Large intestine (tissue), 12 donors: ENCODE measurements at places on chromosomes 12 and 14. TPM values are rescaled to one million over a fixed set of nuclear protein-coding genes. Genes with fewer than 3 reads are reported as not detected.

DNA sequence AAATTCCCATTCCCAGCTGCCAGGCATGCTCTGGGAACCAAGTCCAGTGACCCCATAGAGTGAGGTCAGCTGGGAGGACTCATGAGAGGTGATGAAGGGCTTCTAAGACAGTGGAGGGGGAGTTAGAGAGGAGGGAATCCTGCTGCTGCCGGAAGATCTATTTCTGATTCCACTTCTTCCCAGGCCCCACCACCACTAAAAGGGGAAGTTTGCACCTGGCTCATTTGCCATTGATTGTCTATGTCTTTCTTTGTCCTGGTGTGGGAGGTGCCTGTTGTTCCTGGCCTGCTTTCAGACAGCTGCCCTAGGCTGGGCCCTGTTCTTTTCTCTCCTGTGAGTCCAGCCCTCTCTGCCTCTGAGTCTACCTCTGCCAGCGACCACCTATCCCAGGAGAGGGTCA, 3.0 kb upstream of the KRT6A start:
- DNase-seq = no peak

GRCh38 chr12:30952015-30952414, 25.5 kb downstream of the TSPAN11 start:
- no peak for DNase-seq

PSMB5 gene
- polyA plus RNA-seq = 112 TPM

GRCh38 chr14:74739293-74740030, 23.7 kb upstream of the YLPM1 start:
- DNase-seq = no peak

- no peak for DNase-seq
These were observed 44.2 kb downstream of the LGMN start for GRCh38 chr14:92704036-92704804.

DNA sequence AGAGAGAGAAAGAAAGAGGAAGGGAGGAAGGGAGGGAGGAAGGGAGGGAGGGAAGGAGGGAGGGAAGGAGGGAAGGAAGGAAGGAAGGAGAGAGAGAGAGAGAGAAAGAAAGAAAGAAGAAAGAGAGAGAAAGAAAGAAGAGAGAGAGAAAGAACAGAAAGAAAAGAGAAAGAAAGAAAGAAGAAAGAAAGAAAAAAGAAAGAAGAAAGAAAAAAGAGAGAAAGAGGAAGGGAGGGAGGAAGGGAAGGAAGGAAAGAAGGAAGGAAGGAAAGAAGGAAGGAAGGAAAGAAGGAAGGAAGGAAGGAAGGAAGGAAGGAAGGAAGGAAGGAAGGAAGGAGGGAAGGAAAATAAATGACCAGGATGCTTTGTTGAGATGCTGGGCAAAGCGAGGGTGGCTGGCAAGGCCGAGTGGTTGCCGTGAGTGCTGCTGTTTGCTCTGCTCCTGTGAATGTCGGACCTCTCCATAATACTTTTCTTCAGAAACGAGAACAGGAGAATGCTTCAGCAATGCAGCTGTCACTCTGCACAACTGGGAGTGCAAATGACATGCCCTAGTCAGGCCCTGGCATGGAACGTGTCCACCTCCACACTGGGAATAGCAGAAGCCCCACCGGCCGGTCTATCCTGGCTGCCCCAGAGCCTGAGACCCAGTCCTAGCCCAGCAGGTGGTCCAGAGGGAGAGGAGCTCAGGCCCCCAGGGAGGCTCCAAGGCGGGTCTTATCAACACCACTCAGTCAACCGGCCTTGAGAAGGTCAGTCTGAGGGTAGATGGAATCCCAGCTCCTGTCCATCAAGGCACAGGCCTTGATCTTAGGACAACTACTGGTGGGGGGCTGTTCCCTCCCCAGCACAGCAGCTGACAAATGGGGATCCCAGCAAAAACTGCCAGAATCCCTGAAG, 25.1 kb upstream of the EIF5 start:
- DNase-seq = no peak

KRT81 gene
- polyA plus RNA-seq = 0.72 TPM

GPR137C gene
- 4.6 TPM for polyA plus RNA-seq

DNA sequence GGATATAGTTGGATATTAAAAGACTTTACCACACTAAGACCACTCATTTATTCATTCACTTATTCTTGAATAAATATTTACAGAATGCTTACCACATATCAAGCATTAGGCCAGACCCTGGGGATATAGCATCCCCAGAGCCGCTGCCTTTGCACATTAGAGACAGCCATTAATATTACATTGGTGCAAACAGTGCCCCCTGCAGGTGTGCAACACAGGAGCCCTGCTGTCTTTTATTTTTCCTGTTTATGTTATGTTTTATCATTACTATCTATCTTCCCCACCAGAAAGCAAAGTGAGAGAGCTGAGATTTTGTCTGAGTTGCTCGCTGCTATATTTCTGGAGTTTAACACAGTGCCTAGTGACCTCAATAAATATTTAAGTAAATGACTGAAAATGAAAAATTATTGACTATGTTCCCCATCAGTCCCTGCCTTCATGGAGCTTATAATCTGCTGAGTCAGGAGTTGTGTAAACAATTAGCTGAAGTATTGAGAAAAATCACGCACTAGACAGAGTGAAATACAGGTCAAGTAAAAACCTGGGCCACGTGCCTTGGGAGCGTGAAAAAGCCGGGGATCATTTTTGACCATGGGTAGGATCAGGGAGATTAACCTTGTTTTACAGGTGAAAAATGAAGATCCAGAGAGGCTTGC, 301.6 kb downstream of the PCNX1 start:
- no peak for DNase-seq

DNA sequence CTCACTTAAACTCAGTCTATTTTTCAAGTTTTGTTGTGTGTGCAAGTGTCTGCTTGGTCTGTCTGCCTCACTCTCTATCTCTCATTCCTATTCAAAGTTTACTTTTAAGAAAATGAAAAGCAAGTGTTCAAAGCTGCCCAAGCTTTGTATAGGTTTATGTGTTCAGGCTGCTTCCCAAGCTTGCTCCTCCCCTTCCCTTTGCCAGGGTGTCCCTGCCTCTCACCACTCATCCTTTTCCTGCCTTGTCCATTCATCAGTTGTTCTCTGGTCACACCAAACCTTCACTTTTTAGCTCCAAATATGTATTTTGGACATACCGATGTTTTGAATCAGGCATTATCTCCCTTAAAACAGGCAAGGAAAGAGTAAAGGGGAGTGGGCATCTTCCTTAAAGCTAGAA, 41.3 kb downstream of the STK38L start:
- DNase-seq = no peak

NCKAP5L gene
- polyA plus RNA-seq = 9.7 TPM

GRCh38 chr14:33842299-33842698, 108.6 kb downstream of the EGLN3 start:
- DNase-seq = peak; percentile 44

TSPAN9 gene
- 24.9 TPM for polyA plus RNA-seq

DNA sequence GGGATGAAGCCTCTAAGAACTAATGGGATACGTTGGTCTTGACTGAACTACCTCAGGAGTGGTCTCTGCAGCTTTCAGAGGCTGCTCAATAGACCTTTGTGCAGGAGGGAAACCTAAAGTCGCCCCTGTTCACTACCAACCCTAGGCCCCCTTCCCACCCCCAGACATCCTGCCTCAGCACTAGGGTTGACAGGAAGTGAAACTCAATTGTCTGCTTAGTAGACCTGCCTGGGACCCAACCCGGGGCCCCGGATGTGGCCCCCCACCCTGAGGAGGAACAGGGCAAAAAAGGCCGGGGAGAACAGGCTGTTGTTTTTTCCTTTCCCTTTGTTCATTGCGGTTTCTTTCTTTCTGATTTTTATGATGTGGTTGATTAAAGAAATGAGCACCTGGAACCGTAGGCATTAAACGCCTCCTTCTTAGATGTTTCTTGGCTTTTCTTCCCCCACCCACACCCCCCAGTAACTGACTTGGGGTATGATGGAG, 1.6 kb upstream of the DGKA start:
- DNase-seq = no peak

DNA sequence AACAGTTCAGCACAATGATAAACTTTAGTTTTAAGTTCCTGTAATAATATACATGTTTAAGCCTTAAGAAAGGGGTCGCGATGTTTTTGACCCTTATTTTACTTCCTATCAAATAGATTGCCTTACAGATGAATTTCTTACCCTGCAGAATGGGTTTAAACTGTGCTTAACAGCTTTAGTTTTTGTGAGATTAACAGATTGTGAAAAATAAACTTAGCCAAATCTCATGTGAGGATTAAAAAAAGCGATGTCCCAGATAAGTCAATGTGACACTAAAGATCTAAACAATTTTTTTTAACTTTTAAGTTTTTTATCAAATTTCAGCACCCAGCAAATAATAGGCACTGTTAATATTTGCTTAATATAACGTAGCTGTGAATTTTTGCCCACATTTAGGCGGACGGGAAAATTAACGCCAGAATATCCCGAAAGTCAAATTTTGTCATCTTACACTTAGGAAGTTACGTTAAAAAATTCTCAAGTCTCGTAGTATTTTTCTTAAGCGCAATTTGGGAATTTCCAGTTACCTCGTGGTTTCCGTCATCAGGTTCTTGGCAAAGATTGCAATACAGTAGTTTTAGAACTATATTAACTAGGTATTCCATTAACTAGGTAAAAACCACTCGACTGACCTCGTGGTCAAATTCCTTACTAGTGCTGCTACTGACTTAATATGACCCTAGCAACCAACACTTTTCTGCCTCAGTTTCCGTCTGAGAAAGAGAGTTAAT, 1.2 kb downstream of the HNRNPC start:
- peak; percentile 34 for DNase-seq

- DNase-seq = no peak
These were observed 597.3 kb downstream of the NRXN3 start for GRCh38 chr14:78767436-78767835.

DNA sequence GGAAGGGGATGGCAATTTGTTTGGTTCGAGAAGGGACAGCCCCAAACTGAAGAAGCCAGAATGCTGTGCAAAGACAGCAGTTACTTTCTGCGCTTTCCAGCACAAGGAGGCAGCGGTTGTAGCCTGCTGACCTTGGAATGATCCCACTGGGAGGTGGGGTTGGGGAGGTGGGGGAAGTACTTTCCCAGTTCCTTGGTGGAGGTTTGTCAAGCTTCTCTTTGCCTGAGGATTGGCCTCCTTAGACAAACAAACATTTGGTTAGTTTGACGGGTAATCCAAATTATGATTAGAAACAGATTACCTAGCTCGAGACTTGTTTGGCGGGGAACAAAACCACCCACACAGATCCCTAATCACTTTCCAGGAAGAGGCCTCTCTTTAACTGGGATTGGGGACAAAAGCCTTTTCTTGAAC, 79.1 kb upstream of the EGLN3 start:
- DNase-seq = peak; percentile 43

DNA sequence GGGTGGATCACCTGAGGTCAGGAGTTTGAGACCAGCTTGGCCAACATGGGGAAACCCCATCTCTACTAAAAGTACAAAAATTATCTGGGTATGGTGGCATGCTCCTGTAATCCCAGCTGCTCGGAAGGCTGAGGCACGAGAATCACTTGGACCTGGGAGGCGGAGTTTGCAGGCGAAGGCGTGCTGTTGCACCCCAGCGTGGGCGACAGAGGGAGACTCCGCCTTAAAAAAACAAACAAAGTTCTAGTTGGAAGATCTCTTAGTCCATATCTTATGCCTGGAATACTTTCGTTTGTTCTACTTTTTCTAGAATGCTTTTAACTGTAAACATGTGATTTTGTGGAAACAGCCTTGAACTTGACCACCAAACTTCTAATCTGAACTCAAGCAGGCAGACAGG, 38.7 kb downstream of the PPHLN1 start:
- no peak for DNase-seq

SDSL gene
- 17.4 TPM for polyA plus RNA-seq

DNA sequence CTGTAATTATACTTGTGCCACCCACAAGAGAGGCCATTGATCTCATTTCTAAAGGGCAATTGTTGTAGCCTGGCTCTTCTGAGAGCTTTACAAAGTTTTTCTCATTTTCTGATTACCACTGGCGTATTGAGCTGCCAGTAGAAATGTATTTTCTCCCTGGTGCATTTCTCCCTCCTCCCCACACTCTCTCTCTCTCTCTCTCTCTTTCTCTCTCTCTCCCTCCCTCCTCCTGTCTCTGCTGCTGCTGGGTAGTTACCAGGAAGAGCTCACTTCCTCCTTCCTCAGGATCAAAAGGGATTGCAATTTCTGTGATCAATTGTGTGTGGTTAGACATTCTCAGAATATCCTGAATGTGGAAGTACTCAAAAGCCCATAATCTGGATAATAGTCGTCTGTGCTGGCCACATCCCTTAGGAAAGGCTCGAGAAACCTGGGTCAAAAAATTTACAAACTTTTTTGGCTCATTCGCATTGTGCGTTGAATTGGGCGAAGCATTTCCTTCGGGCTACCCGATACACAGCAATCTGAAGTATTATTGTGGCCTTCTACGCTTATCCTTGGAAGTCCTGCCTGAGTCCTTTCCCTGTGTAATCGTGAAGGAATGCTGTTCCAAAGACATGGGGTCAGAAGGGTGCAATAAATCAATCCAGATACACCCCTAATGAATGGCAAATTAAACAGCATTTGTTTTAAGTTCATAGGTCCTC, 254.8 kb downstream of the MSRB3 start:
- no peak for DNase-seq
